ENCODE measurements at places on chromosomes 4 and X.

DNA sequence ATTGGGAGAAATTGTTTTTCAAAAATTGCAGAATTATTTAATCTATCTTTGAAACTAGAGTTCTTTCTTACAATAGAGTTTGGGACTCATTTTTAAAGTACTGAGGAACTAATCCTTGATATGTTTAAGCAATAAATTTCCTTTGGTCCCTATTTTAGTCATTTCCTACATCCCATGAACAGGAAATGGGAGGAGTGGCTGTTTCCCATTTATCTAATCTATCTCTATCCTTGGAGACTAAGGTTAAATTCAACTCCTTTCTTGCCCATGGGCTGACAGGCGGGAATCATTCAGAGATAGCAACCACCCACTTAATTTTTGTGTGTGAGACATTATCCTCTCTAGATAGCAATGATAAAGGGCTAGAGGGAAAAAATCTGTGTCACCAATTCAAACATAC lies 131.6 kb upstream of the EMCN start:
- DNase-seq = no peak

GRCh38 chrX:134158821-134159512 lies 78.0 kb upstream of the CCDC160 start:
- DNase-seq = no peak

DNA sequence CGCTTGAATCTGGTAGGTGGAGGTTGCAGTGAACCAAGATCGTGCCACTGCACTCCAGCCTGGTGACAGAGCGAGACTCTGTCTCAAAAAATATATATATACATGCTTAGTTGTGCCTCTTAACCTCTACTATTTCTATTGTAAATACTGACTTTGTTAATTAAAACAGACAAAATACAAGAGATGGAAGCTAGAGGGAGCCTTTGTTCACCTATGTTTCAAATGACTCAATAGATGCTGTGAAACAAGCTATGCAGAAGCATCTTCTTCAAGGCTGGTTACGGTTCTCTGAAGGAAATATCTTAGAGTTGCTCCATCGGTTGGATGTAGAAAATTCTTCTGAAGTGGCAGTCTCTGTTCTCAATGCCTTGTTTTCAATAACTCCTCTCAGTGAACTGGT lies 6.2 kb downstream of the NCAPG start:
- DNase-seq = no peak

GRCh38 chr4:38993683-38994082 lies 38.5 kb downstream of the TMEM156 start:
- no peak for DNase-seq

DNA sequence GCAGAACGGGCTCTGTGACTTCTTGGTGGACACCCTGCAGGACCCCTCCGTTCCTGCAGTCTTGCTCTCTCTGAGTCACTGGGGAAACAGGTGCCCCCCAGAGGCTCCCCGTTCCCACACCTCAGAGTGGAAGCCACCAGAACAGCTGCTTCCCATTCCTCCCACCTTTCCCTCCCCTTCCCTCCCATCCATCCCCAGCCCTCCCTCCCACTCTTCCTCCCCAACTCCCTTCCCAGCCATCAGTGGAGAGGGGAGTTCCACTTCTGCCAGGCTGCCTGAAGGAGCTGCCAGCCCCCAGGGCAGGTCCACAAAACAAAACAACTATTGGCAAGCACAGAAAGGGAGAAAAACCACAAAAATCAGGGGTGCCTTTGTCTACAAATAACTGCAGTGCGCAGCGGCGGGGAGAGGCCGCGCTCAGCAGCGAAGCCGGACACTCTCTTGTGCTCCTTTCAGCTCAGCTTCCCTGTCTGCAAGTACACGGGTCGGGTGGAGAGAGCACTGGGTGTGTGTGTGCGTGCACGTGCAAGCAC lies 8.1 kb downstream of the SSR4 start:
- DNase-seq = no peak

- DNase-seq = no peak
These were observed 201.9 kb upstream of the AGTR2 start for GRCh38 chrX:115968436-115969252.

DNA sequence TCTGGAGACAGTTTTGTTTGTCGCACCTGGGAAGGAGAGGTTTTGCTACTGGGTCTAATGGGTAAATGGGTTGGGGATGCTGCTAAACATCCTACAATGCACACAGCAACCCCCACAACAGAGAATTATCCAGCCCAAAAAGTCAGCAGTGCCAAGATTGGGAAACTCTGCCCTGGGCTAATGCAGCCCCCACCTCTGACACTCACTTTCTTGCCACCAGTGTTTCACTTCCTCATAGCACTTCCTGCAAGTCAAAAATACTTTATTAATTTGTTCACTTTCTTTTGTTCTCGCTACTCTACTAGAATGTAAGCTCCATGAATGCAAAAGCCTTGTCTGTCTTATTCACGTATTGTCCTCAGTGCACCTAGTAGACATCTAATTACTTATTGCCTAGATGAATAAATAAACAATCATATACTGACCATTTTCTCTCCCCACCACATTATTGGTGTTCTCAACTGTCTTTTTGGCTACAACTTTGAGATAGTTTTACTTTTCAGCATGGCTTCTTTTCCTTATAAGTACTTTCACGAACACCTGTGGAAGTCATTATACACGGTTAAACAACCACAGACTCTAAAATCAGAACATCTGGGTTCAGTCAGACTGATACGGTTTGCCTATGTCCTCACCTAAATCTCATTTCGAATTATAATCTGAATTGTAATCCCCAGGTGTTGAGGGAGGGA lies 82.0 kb upstream of the PITX2 start:
- DNase-seq = no peak

GRCh38 chr4:146330392-146330791 lies 116.1 kb downstream of the REELD1 start:
- DNase-seq = no peak

- no peak for DNase-seq
These were observed 56.2 kb upstream of the TMEM33 start for GRCh38 chr4:41878991-41879491.

- DNase-seq = peak; percentile 67
These were observed 60.9 kb downstream of the LEF1 start for GRCh38 chr4:108107729-108108382.

DNA sequence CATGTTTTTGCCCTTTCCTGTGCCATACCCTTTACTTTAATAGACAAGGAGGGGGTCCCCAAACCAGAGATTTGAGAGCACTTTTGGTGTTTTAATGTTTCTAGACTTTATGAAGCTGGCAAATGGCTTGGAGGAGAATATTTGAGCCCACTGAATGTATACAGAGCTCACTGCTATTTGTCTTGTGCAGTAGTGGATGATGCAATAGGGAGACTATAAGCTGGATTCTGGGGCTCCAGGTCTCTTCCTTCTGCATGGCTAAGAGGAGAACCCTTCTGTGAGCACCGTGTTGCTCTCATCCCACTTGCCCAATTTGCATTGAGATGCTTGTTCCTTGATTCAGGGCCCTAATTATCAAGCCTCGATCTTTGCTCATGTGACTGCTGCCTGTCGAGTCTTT lies 8.9 kb upstream of the PUDP start:
- DNase-seq = no peak

- no peak for DNase-seq
These were observed 43.3 kb upstream of the MBNL3 start for GRCh38 chrX:132532097-132532496.

Data from activated T-cell treated with anti-CD3 and anti-CD28 coated beads, Interleukin-2, amount 50 U/mL, for 24 hours (primary cell).